ENCODE measurements at places on chromosomes 7 and 10. TPM values are rescaled to one million over a fixed set of nuclear protein-coding genes. Genes with fewer than 3 reads are reported as not detected.

GRCh38 chr10:35563261-35563891 is 41.8 kb upstream of the GJD4 start:
- DNase-seq = peak; percentile 41

GRCh38 chr7:48734695-48735406 is 189.5 kb upstream of the CDC14C start:
- no peak for DNase-seq

DNA sequence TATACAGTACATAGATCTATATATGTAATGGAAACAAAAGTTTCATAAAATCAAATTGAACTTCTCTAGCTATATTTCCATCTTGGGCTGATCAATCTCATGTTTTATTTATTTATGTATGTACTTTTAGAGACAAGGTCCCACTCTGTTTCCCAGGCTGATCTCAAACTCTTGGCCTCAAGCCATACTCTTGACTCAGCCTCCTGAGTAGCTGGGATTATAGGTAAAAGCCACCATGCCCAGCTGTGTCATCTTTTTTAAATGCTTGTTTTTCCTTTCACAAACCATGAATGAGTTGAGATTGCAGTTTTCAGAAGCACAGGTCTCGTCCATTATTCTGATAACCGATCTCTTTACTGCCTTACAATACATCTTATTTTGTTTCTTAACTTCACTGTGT is 400.9 kb downstream of the KCNMA1 start:
- no peak for DNase-seq

DNA sequence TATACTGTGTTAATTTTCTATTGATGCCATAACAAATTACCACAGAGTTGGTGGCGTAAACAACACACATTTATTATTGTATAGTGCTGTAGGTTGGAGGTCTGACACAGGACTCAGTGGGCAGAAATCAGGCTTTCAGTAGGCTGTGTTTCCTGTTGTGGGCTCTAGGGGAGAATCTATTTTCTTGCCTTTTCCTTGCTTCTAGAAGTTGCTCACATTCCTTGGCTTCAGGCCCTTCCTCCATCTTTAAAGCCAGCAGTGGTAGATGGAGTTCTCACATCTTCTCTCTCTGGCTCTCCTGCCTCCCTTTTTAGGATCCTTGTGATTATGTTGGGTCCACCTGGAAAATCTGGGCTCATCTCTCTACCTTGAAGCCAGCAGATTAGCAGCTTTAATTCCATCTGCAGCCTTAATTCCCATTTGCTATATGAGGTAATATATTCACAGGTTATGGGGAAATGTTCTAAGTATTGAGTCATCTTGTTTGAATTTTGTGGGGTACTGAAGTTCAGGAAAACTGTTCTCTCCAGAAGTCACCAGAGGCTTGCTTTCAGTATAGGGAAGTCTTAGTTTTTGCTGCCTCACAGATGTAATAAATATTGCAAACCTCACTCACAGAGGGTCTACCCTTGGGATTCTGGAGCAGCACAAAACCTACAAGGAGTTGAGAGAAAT is 38.9 kb downstream of the CCNY start:
- DNase-seq = no peak

DNA sequence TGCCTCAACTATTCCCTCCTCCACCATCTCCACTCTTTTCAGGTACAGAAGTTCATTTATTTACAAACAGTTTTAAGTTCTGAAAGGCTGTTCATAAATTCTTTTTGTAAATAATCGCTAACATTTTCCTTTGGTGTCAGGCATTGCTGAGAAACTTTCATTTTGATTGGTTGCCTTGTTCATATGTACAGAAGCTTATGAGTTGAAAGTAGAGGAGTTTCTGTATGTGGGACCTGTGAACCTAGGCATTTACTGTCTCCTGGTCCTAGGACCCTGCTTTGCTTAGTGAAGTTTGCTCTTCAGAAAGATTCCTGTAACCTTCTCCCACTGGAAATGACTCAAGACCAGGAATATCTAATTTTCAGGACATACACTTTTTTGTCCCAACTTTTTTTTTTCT is 30.4 kb downstream of the CCSER2 start:
- no peak for DNase-seq

The CALY gene
- total RNA-seq = 53.3 TPM

- no peak for DNase-seq
Measured at GRCh38 chr7:16063716-16064675, 357.3 kb downstream of the CRPPA start.

All from G401 (cell line).